Epithelial cell of umbilical artery (primary cell): ENCODE measurements at places on chromosomes 5 and 9. TPM values are rescaled to one million over a fixed set of nuclear protein-coding genes. Genes with fewer than 3 reads are reported as not detected.

The PDE6A gene
- total RNA-seq, result not detected in 2 replicates

The LCN12 gene
- total RNA-seq, result not detected in 2 replicates

The RGMB gene
- total RNA-seq, result 20.5 and 33.3 TPM in 2 replicates

The NOXA1 gene
- 0.46 and 0.65 TPM in 2 replicates for total RNA-seq

The SLC34A3 gene
- total RNA-seq, result not detected in 2 replicates

The CXCL14 gene
- not detected in 2 replicates for total RNA-seq

The FUBP3 gene
- 31.5 and 32.8 TPM in 2 replicates for total RNA-seq

The TAF11L5 gene
- total RNA-seq, result not detected in 2 replicates

The TTF1 gene
- total RNA-seq, result 10.1 and 10.8 TPM in 2 replicates

The C5orf52 gene
- not detected in 2 replicates for total RNA-seq

The ALDOB gene
- total RNA-seq, result not detected in 2 replicates

The UGT3A1 gene
- total RNA-seq, result not detected in 2 replicates

The PRELID1 gene
- total RNA-seq, result 156 and 217 TPM in 2 replicates

The FOXD4L3 gene
- not detected in 2 replicates for total RNA-seq

The ADRB2 gene
- total RNA-seq, result 0.97 and 3.8 TPM in 2 replicates
